ENCODE measurements at places on chromosomes 3 and 15.

GRCh38 chr3:107848351-107848915 is 242.4 kb downstream of the CD47 start:
- no peak for DNase-seq

DNA sequence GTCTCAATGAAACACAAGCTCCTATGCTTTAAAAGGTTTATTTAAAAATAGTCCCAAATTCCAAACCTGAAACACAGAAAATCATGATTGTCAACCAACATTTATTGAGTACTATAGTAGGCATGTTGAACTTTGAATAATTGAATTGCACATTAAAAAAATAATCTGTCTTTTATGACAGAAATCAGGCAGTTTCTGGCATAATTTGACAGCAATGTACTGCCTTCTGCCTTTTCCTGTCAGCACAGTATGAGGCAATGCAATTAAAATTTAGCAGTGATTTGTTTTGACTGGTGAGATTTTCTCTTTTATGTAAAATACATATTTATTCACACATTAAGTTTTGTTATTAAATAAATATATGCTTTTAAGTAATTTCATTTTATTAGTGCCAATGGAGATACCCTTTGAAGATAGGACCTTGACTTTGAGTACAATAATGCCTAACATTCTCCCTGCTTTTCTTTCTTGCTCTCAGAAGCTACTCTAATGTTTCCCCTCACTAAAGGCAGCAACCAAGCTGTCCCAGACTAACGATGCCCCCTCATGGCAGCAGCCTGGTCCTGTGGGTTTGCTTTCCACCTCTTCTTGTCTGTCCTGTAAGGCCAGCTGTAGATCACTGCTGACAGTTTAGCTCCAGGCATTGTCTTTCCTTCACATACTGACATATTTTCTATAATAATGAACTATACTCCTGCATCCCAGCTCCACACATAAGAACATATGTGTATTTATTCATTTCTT is 346.7 kb downstream of the IL20RB start:
- DNase-seq = no peak

GRCh38 chr15:38854506-38854905 is 289.9 kb upstream of the RASGRP1 start:
- peak; percentile 47 for DNase-seq

- DNase-seq = no peak
These were observed 310.7 kb upstream of the ZNF717 start for GRCh38 chr3:76096036-76096435.

- peak; percentile 23 for DNase-seq
These were observed 105.8 kb downstream of the UBE3A start for GRCh38 chr15:25333049-25333448.

DNA sequence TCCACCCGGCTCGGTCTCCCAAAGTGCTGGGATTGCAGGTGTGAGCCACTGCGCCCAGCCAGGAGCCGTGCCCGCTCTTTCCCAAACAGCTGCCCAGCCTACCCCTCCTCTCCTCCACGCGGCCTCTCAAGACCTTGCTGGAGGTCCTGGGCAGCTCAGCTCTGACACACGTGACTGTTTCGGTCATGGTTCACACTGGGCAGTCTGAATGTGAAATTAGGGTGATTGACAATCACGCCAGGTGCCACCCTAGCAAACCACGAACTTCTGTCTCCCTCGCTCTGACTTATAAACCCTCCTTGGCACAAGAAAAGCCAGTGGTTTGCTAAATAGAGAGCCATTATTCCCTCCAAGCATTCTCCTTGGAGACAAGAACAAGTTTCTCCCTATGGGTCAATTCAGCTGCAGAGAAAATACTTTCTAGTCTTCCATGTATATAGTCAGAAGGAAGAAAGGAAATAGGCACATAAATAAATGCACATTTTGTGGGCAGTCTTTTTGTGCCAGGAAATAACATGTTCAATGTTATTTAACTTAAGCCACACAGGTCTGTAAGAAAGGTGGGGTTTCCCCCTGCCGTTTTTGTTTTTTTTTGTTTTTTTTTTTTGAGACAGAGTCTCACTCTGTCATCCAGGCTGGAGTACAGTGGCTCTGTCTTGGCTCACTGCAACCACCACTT is 121.9 kb upstream of the MEF2A start:
- DNase-seq = no peak
